ENCODE measurements at places on chromosomes 1 and 21. TPM values are rescaled to one million over a fixed set of nuclear protein-coding genes. Genes with fewer than 3 reads are reported as not detected.

DNA sequence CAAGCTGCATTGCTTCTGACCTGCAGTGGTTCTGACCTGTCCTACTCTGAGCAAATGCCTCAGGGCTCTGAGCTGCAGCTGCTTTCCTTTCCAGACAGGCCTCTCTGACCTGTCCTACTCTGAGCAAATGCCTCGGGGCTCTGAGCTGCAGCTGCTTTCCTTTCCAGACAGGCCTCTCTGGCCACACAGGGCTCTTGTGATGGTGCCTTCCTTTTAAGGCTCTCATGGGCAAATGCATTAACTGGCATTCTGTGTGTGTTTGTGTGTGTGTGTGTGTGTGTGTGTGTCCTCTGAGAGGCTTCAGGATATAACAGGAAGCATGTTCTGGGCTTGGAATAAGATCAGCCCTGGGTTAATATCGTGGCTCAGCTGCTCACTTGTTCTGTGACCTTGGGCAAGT, 131.3 kb downstream of the NTPCR start:
- DNase-seq = no peak

GRCh38 chr21:14968821-14969220, 96.0 kb downstream of the NRIP1 start:
- DNase-seq = no peak

GRCh38 chr1:210467440-210468043, 138.8 kb downstream of the HHAT start:
- no peak for DNase-seq

DNA sequence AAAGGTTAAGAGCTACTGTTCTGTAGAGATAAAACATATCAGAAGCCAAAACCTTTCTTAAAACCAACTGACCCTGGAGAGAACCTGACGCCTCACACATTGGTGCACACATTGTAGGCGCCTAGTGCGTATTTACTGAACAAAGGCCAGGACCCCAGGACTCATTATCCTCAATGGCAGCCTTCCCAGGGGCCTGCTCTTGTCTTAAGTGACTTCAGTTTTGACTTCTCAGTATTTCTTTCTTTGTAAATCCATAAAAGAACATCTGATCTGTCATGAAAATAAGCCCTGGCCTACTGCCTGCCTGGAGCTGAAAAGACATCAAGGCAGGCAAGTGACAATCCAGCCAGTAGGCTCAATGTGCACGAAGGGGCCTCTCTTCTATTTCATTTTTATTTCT, 27.6 kb downstream of the ABCA4 start:
- no peak for DNase-seq

DNA sequence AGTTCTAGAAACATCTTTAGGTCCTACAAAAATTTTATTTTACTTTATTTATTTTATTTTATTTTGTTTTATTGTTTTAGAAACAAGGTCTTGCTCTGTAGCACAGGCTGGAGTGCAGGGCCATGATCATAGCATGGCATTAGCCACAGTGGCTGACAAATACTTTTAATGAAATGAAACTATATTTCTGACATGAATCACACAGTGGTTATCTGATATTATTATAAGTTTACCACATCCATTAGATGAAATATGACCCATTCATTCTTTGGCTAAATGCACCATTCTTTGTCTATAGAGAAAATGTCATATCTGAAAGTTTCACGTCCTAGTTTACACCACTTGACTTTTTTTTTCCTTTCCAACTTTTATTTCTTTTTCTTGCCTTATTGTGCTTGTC, 613.4 kb upstream of the ADAMTS5 start:
- DNase-seq = no peak

DNA sequence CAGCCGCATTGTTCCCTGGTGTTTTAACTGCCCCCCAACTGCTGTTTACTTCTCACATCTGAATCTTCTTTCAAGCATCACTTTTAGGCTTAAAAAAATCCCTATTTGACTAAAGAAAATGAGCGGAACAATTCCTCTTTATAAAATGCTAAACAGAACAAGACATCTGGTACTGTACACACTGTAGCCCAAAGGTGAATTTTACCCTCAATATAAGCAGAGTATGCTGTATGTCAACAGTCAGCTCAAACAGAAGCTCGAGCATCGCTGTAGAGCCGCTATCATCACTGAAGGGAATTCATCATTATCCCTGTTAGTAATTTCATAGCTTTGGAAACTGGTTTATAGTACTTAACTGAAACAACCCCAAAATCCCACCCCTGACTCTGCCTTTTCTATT, 85.3 kb downstream of the LRRC8D start:
- no peak for DNase-seq

GRCh38 chr1:214603819-214604252, 841 bp downstream of the CENPF start:
- DNase-seq = no peak

DNA sequence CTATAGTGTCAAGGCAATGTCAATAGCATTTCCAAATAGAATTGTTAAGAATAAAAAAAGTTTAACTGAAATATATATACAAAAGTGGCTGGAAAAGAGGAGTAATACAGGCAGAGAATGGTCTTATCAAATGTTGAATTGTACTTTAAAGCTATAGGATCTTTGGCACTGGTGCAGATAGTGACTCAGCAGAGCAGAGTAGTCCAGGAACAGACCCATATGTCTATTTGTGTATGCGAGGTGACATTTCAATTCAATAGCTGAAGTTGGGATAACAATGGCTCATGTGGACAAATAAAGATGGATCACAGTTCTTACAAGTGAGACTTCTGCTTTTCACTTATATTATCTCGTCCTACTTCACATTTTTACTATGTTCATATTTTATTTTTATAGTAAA, 543.0 kb upstream of the B3GALT2 start:
- DNase-seq = no peak

The FMO4 gene
- total RNA-seq = 11.8 TPM

The PDZK1 gene
- total RNA-seq = 0.30 TPM

The NPHP4 gene
- 4.3 TPM for total RNA-seq

The LY9 gene
- total RNA-seq = 0.20 TPM
